Activated CD8-positive, alpha-beta memory T cell treated with anti-CD3 and anti-CD28 coated beads for 24 hours (primary cell): ENCODE measurements at places on chromosomes 7 and 10.

DNA sequence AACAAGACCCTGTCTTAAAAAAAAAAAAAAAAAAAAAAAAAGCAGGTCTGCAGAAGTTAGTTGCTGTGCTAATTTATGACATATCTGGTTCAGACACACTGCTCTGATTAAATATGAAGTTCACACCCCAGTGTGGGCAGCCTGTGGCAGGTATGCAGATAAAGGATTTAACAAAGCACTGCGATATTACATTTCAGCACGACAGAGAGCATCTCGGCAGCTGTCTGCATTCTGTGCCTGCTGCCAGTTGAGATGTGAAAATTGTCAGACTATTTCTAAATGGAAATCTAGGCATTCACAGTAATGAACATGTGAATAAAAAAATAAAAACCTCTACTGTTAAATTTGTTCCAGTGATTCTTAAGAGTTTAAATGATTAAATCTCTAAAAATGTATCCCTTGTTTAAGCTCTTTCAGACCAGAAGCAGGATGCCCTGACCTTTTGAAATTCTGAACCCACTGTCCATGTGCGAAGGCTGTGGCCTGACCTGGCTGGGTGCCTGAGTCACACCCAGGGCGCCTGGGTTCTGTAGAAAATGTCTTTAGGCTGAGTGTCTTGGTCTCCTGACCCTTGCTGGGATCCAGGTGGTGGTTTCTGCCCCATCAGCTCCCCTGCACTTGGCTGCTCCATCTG, 272.9 kb downstream of the WDR37 start:
- no peak for DNase-seq

GRCh38 chr7:577741-578370, 58.2 kb upstream of the PDGFA start:
- DNase-seq, result no peak

- DNase-seq, result no peak
These were observed 20.8 kb downstream of the EZH2 start for GRCh38 chr7:148863324-148863723.

DNA sequence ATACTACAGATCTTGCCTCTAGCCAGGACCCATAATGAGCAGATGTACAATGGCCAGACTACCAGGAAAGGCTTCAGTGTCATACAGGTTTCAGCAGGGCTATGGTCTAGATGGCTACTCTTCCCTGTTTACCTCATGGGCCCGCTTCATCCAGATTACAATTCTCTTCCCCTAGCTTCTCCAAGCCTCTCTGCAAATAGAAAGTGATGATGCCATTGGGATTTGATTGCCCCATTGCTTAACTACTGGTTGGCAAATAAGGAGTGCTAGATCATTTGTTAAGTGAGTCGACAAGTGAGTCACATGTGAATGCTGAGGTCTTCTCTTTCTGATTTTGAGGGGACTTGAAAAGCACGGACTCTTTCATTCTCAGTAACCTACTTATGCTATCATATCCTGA, 361.5 kb upstream of the LRRTM3 start:
- DNase-seq, result no peak

- DNase-seq, result no peak
These were observed 36.0 kb downstream of the KIAA1549 start for GRCh38 chr7:138945154-138945553.

DNA sequence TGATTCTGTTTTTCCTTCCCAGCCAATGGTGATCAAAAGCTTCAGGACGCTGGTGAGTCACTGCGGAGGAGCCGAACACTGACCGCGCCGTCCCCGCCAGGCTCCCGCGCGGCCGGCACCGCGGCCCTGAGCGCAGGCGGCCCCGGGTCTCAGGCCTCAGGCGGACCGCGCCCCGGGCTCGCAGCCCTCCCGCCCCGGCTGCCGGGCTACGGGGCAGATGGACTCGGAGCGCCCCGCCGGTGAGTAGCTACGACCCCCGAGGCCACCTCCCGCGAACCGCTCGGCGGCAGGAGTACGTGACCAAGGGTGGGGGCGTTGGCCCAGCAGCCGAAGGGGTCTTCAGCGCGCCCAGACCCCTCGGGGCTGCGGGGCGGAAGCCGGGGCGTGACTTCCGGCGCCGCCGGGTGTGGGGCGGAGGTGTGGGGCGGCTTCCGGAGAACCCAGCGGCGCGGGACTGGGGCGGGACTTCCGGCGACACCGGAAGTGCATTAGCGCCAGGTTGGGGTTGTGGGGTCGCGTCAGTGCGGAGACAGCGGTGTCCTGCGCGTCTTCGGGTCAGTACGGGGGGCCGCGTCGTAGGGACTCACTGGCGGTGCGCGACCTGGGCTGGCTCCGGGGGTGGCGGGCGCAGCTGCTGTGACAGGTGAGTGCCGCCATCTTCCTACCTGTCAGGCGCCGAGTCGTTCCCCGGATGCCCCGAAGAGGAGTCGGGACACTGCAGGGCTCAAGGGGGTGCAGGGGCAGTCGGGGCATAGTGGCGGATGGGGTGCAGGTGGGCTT, at the start of gene WDR37:
Gene WDR37, plus strand, starts transcription at position 60 of the 780 bp plus-strand sequence. CDS start 15,771 bp downstream, outside the sequence.
- peak; percentile 95 for DNase-seq

GRCh38 chr7:90690159-90690858, 94.2 kb downstream of the CDK14 start:
- no peak for DNase-seq

- no peak for DNase-seq
These were observed 62.3 kb downstream of the CREM start for GRCh38 chr10:35188954-35189353.

DNA sequence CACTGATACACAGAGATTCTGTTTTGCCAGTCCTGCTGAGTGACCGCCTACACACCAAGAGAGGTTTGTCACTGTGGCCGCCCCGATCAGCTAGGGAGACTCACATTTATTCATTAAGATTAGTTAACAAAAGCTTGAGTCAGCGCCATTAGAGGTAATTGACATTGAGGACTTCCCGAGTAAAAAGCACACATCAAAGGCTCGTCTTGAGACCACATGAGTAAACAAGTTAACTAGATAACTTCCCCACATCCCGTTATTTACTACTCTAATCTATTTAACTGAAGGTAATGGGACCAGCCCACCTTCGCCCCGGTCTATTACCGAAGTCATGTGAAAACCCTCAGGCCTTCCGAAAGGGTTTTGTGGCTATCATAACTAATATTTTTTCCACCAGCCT, 23.0 kb downstream of the SRRM3 start:
- DNase-seq, result no peak

DNA sequence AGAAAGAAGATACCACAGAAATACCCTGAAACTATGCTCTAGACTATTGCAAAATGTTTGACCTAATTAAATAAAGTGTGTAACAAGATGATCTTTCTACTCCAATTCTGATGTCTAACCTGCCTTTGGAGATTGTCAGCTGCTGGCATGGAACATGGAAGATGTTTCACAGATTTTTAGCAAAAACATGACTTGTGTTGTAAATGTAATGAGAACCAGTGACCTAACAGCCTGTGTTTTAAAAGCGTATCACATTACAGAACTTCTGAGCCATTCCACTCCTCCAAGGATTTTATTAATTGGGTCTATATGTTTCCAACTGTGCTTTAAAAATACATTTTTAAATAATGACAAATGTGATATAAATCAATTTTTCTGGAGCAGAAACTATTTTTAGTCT, 526.3 kb upstream of the SEMA3D start:
- DNase-seq, result no peak

DNA sequence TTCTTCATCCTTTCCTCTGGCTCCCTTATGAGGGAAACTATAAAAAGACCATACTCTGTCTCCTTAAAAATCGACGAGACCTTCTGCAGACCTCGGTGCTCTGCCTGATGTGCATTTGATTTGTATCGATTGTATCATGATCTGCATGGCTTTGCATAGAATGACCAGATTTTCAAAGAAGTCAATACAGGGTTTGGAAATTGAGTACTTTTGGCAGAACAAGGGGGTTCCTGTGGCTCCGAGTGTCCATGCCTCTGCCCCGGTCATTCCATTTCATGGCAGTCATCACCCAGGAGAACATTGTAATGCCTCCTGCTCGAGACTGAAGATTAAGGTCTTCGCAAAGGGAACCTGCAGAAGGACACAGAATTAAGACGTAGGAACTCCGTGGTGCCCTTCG, 685 bp downstream of the CASP2 start:
- no peak for DNase-seq

GRCh38 chr7:158827411-158828132, 1.7 kb downstream of the ESYT2 start:
- DNase-seq, result peak; percentile 66

DNA sequence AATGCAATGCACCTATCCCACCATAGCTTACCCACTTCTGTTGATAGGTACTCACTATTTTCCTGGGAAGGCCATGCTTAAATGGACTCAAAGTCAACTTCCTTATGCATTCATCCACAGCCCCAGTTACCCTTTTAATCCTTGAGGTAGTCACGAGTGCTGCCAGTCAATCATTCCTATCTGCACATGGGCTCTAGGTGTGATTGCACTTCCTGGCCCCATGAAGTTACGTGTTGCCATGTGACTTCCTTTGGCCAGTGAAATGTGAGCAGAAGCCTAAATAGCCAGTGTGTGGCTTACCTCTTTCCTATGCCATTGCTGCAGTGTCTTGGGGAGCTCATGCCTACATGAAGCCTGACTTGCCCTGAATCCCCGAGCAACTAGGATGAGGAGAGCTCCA, 23.5 kb upstream of the EIF5AL1 start:
- no peak for DNase-seq

DNA sequence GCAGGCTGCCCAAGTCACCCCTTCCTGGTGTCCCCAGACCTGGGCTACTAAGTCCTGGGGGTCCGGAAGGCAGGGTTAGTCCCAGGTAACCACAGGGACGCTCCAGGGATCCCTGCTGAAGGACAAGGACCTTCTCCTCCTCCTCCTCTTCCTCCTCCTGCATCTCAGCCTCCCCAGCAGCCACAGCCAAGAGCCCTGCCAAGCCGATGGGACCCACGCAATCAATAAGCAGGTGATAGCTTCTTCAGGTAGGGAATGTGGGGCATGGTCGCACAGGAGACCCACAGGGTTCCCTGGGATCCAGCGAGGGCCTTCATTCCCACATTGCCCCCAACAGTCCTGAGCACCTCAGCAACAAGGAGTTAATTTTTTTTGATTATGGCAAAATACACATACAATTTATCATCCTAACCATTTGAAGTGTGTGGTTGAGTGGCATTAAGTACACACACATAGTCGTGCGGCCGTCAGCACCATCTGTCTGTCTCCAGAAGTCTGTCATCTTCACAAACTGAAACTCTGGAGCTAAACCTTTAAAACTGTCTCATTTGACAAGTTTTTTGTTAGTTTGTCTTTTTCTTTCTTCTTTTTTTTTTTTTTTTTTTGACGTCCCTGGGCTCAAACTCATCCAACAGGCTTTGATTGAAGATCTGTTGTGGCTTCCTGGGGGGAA, 12.1 kb downstream of the CRYGN start:
- peak; percentile 56 for DNase-seq

DNA sequence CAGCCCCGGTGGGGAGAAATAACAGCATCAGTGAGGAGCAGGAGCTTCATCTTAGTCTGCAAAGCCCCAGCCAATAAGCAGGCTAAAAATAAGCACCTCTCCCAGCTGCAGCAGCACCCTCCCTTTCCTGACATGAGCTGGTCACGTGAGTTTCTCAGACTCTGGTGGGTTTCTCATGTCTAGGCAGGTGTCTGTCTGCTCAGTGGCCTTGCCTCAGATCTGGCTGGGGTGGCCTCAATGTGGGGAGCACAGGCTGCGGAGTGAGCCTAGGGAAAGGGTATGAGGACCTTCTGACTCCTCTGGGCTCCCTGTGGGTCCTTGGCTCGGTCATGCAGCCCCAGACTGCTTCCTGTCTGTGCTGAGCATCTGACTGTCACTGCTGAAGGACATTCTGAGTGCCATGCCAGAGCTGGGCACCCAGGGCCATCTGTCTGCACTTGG, 81.6 kb upstream of the LRRC4 start:
- no peak for DNase-seq

DNA sequence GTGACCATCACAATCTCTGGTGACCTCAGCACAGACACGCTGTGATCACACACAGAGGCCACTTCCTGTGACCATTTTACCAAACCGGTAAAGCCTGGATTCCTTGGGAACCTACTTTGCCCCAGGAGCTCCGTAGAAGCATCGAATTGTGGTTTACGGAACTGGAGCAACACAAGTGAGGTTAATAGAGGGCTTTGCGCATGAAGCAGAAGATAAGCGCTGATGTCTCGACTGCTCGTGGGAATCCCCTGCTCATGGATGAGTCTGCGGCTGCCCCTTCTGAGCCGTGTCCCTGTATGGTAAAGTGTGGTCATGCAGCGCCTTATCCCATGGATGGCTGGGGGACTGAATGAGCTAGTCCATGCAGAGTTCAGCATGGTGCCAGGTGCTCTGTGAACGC, 53.6 kb downstream of the VIPR2 start:
- DNase-seq, result no peak

DNA sequence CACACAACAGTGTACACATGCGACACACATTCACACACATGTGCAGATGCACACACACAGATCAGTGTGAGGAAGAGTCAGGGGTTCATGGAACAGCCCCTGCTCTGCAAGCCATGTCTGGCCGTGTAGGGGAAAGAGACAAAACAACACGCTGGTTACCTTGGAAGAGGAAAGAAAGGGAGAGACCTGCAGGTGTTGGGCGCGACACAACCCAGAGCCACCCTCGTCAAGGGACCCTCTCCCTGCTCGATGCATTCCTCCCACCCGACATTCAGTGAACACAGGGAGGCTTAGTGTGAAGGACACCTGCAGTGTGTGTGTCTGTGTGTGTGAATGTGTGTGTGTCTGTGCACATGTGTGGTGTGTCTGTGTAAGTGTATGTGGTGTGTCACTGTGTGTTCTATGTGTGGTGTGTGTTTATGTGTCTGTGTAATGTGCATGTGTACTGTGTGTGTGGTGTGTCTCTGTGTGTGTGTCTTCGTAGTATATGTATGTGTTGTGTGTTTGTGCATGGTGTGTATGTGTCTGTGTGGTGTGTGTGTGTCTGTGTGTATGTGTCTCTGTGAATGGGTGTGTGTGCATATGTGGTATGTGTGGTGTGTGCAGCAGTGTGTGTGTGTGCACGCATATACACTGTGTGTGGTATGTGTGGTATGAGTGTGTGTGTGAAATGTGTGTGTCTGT, 69.5 kb upstream of the PITRM1 start:
- DNase-seq, result no peak
